Calu3 (cell line): ENCODE measurements at places on chromosomes 4 and X.
A peak's percentile ranks its signal among the peaks of the same experiment; 100 is the strongest.

DNA sequence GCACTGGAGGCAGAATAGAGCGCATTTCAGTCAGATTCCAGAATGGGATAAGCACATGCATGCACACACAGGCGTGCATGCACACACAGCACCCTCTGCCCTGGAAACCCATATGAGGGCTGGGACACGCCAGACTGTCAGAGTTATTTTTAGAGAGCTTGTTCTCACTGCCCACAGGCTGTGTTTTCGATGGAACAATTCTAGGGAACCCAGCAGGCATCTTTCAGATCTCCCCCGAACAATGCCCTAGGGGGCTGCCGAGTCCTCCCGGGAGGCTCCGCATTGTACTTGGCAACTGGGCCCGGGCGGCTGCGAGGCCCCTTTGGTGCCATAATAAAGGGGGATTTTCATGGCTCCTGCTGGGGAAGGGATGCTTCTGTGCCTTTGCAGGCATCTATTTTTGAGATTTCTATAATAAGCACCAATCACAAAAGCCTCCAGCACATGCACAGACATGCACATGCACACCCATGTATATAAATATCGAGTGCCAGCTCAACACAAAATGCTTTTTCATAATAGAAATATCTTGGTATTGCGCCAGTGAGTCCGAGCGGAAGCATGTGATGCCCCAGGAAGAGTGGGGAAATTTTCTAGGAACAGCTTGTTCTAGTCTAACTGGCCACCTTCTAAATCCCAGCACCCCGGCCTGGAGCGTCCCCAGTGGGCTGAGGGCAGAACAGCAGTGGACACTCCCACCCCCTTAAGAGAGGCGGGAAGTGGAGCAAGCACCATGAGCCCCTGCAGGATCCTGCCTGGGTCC, 88.5 kb downstream of the PHKA2 start:
- H3K27me3 ChIP-seq, result no peaks in the 10 kb centered on the region
- peaks cover 4% of the 10 kb centered on the region for H3K36me3 ChIP-seq
- no peak overlapping the region for H3K4me3 ChIP-seq
- H3K27ac ChIP-seq, result no peak overlapping the region

DNA sequence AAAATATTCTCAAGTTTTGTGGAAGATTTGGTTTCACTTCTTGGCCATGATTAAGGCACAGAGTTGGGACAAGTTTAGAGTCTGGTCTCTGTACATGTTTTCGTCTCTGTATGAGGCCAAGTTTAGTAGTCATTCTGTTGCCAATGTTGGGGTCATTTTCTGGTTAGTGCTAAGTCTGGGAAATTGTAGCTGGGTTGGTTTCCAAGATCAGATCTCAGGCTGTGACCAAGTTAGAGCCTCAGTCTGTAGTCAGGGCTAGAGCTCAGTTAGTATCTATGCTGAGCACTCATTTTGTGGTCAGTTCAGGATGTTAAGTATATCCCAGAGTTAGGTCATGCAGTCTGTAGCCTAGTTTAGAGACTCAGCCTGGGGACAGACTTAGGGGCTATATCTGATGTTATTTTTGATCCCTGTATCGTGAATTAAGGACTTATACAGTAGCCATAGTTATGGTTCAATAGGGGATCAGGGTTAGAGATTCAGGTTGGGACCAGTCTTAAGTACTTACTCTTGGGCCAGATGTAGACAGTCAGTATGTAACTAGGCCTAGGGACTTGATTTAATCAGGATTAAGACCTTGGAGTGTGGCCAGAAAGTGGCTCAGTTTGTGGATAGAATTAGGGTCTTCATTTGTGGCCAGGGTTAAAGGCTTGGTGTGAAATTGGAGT, 6.6 kb upstream of the ENOX2 start:
- no peak overlapping the region for H3K4me3 ChIP-seq
- H3K36me3 ChIP-seq, result no peaks in the 10 kb centered on the region
- H3K27ac ChIP-seq, result no peak overlapping the region
- no peaks in the 10 kb centered on the region for H3K27me3 ChIP-seq

GRCh38 chrX:46130247-46130646, 415.0 kb downstream of the ZNF674 start:
- H3K27me3 ChIP-seq, result no peaks in the 10 kb centered on the region
- no peak overlapping the region for H3K27ac ChIP-seq
- H3K36me3 ChIP-seq, result no peaks in the 10 kb centered on the region
- peaks cover 12% of the 10 kb centered on the region for H3K4me1 ChIP-seq
- DNase-seq, result no peak

- H3K36me3 ChIP-seq, result peaks cover 17% of the 10 kb centered on the region
- no peak overlapping the region for H3K4me3 ChIP-seq
- no peaks in the 10 kb centered on the region for H3K27me3 ChIP-seq
Observed at GRCh38 chr4:51909236-51909703, 66.3 kb downstream of the DCUN1D4 start.

- peaks cover 24% of the 10 kb centered on the region for H3K4me1 ChIP-seq
- peaks cover 6% of the 10 kb centered on the region for H3K36me3 ChIP-seq
- no peak overlapping the region for H3K27ac ChIP-seq
- H3K27me3 ChIP-seq, result peaks cover 15% of the 10 kb centered on the region
- DNase-seq, result no peak
- no peak overlapping the region for H3K4me3 ChIP-seq
Observed at GRCh38 chrX:9376111-9376510, 88.7 kb upstream of the TBL1X start.

- H3K27me3 ChIP-seq, result no peaks in the 10 kb centered on the region
- H3K27ac ChIP-seq, result no peak overlapping the region
- H3K4me1 ChIP-seq, result no peaks in the 10 kb centered on the region
- H3K36me3 ChIP-seq, result no peaks in the 10 kb centered on the region
- no peak for DNase-seq
Observed at GRCh38 chr4:81195475-81195874, 19.5 kb downstream of the PRKG2 start.

DNA sequence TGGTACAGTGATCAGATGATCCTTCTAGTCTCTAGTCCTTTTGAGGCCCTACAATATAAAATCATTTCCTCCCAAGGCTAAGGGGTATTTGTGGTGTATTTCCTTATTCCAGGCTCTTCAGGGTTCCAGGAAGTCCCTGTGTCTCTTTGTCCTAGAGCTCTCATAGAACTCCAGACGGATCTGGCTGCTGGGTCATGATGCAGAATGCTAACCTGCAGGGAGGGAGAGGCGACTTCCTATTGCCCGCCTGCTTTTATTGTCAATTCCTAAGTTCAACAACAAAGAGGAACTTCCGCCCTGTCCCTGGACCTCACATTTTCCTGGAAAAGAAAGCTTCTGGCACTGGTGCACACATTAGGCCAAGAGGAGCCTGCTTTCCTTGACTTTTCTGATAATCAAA, 45.9 kb upstream of the ZNF827 start:
- no peak overlapping the region for H3K27ac ChIP-seq
- DNase-seq, result no peak
- H3K4me3 ChIP-seq, result no peak overlapping the region
- H3K36me3 ChIP-seq, result no peaks in the 10 kb centered on the region

- no peak for DNase-seq
- H3K27ac ChIP-seq, result no peak overlapping the region
- no peaks in the 10 kb centered on the region for H3K27me3 ChIP-seq
- H3K4me3 ChIP-seq, result no peak overlapping the region
- H3K36me3 ChIP-seq, result peaks cover 7% of the 10 kb centered on the region
Observed at GRCh38 chrX:15816886-15817285, 26.6 kb downstream of the ZRSR2 start.

DNA sequence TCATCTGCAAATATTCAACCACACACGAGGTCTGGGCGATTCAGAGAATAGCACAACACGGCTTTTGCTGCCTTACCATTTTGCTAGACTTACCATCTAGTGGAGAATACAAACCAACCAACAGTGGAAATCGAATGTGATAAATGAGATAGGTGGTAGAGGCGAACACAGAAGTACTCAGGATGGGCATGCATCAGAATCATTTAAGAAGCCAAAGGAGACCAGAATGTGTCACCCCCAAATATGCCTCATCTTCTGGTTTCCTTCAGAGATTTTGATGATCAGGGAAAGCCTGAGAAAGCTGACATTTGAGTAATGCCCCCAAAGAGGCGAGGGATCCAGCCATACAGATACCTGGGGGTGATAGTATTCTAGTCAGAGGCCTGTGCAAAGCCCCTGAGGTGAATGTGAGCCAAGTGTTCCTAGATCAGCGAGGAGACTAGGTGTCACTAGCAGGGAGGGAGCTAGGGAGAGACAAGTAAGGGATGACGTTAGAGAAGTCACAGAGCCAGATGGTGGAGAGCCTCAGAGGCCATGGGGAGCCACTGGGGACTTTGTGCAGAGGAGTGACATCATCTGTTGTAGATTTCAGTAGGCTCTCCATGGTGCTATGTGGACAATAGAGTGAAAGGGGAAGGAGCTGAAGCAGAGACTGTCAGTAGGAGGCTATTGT, 1.7 kb downstream of the MTMR1 start:
- H3K27ac ChIP-seq, result peak overlapping the region; percentile 77
- H3K27me3 ChIP-seq, result no peaks in the 10 kb centered on the region
- no peak for DNase-seq
- H3K36me3 ChIP-seq, result peaks cover 30% of the 10 kb centered on the region

- H3K4me1 ChIP-seq, result peaks cover 8% of the 10 kb centered on the region
- peak overlapping the region; percentile 45 for H3K4me3 ChIP-seq
- H3K27ac ChIP-seq, result no peak overlapping the region
Observed at GRCh38 chr4:151857368-151857767, 96.6 kb upstream of the GATB start.

DNA sequence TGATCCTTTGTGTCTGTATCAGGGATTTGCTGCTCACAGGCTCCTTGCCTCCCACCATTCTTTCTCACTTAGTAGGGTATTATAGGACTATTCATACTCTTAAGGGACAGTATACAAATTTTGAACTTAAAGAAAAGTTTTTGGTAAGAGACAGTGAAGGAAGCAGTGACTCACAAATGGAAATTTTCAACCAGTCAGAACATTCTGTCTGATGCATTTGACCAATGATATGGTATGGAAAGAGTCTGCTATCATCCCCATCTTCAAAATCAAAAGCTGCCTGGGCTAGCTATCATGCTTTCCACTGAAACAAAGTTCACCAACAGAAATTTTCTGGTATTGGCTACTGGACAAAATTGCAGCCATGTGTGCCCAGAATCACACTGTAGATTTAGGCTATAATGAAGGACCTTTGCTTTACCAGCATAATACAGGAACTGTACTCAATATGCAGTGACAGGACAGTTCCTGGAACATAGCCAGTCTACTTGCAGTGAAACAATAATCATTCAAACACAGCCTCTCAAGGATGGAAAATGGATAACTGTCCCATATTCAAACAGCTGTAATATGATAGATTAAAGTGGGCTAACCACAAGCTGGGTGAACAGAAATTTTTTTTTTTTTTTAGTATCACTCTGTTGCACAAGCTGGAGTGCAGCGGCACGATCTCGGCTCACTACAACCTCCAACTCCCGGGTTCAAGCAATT, 109.0 kb upstream of the ACSL4 start:
- H3K36me3 ChIP-seq, result no peaks in the 10 kb centered on the region
- no peak overlapping the region for H3K27ac ChIP-seq
- H3K4me1 ChIP-seq, result peaks cover 2% of the 10 kb centered on the region
- no peak for DNase-seq

- H3K4me1 ChIP-seq, result no peaks in the 10 kb centered on the region
- H3K36me3 ChIP-seq, result no peaks in the 10 kb centered on the region
- no peak overlapping the region for H3K4me3 ChIP-seq
- DNase-seq, result no peak
- no peak overlapping the region for H3K27ac ChIP-seq
Observed at GRCh38 chr4:20273793-20274192, 22.1 kb downstream of the SLIT2 start.

DNA sequence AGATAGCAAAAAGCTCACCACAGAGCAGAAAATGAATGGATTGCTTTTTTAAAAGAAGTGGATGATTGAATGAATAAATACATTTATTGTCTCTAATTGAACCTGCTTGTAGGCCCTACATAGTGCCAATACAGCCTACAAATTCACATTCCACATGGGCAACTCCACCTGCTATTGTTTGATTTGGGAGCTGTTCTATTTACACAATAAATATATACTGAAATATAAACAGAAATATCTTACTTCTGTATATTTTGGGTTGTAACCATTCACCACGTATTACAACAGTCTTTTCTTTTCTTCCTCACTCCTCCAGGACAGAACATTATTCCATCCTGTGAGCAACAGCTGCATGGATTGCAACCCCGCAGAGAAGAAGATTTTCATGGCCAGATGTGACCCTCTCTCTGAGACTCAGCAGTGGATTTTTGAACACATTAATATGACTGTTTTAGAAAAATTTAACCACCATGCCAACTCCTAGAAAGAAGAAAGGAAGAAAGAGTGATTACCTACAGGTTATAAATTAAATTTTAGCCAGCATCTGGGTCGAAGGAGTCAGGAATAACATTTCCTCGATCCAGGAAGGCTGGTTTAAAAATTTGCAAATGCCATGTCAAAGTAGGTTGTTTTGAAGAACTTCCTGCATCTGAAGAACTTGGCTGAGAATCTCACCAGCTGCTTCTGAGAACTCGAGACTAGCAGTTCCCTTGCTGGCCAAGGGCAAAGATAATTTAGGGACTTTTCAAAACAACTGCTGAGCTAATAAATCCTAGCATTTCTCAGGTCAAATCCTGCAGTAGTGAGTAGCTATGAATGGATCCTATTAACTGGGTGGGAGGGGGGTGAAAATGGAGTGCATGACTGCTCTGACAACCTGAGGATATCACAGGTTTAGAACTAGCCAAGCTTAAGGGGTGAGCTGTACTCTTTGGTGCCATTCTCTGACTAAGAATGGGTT, 128.7 kb upstream of the GALNT7 start:
- DNase-seq, result no peak
- no peaks in the 10 kb centered on the region for H3K36me3 ChIP-seq
- H3K27ac ChIP-seq, result peak overlapping the region; percentile 72
- no peaks in the 10 kb centered on the region for H3K27me3 ChIP-seq

DNA sequence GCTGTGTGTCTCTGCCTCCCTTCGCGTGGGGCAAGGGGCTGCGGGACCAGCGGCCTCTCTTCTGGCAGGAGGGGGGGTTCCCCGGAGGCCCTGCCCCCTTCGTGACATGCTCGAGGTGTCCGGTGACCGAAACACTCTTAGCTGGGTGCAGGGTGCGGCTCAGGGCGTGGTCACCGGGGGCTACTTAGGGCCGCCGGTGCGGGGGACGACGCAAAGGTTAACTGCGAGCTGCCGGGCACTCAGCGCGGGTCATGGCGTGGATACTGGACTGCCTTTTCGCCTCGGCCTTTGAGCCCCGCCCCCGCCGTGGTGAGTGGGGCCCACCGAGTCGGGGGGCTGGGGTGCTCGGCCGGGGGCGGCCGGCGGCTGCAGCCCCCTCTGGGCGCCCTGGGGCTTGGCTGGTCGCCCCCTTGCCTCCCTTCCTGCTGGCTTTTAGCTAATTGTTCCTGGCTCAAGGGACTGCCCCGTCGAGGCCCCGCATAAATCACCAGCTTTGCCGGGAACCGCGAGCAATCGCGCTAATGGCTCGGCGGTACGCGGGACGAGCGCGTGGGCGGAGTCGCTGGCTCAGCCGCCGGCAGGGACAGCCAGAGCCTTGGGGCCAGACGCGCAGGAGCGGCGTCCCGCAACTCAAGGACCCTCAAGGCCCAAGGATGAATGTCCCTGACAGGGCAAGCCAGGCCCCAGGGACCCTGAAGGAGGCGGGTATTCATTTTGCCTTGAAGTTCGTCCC, at the start of gene ARHGAP36:
Gene ARHGAP36 (plus strand): TSS at position 211 of the 733 bp plus-strand sequence. CDS start 23,320 bp downstream, outside the sequence.
- DNase-seq, result no peak
- peaks cover 13% of the 10 kb centered on the region for H3K27me3 ChIP-seq
- no peak within 1 kb of the TSS for H3K4me3 ChIP-seq
- H3K27ac ChIP-seq, result no peak within 1 kb of the TSS
- no peaks in the 10 kb centered on the region for H3K36me3 ChIP-seq

GRCh38 chrX:10537308-10537707, 83.1 kb downstream of the MID1 start:
- DNase-seq, result no peak
- H3K4me3 ChIP-seq, result no peak overlapping the region
- no peaks in the 10 kb centered on the region for H3K27me3 ChIP-seq
- H3K36me3 ChIP-seq, result no peaks in the 10 kb centered on the region
- H3K4me1 ChIP-seq, result peaks cover 36% of the 10 kb centered on the region
